Muscle of leg (tissue), 16 donors: ENCODE measurements at places on chromosomes 7 and 10. TPM values are rescaled to one million over a fixed set of nuclear protein-coding genes. Genes with fewer than 3 reads are reported as not detected.

CALD1 gene
- total RNA-seq = 79.3 TPM

TCERG1L gene
- 0.04 TPM for total RNA-seq

CPEB3 gene
- 2.0 TPM for total RNA-seq

TUBAL3 gene
- total RNA-seq = 0.09 TPM

OR2A7 gene
- total RNA-seq = 0.44 TPM

DNA sequence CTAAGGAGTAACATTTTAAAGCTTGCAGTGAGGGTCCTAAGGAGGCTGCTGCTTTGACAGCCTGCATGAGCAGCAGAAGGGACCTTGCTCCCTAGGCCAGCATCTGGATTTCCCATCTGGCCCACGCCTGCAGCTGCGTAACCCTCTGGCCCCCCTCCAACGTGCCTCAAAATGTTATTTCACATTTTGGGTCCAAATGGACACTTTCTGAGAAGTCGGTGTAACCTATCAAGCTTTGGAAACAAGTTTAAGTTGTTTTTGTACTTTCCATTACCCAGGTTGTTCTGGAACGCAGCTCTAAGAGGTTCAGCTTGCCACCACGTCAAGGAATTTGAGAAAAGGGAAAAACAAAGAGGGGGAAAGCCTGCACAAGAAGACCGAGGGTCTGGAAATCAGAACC lies 338.3 kb downstream of the KCNMA1 start:
- H3K27ac ChIP-seq = peak overlapping the region; percentile 78
- no peaks in the 10 kb centered on the region for H3K36me3 ChIP-seq
- no peaks in the 10 kb centered on the region for H3K27me3 ChIP-seq
- DNase-seq = peak; percentile 88
- H3K4me3 ChIP-seq = no peak overlapping the region

DNA sequence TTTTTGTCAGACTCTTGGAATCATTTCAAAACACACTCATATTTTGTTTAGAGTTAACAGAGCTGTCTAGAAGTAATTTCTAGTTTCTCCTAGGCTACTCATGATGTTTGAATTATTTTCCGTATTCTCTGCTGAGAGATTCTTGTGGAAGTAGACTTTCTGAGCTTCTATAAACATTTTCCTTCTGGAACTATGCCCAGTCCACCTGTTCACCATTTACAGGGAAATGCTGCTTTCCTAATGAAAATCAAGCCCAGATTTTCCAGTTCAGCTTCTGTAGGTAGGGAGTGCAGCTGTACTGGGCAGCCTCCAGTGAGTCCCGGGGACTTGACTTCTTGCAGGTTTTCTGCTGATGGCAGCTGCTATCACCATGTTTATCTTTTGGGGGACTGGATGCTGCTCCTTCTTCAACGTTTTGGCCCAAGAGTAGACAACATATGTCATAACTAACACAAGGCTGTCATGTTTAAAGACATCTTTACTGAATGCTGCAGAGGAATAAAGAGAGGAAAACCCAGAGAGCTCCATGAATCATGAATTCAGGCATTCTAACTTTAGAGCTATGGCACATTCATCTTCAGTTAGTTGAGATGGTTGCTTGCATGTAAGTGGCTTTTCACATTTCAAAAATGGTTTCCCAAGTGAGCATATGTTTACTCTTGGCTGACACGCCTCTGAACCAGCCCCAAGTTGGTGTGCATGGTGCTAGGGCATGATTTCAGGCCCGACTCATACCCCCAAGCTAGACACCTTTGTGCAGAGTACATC lies 85.6 kb downstream of the SDK1 start:
- H3K27me3 ChIP-seq = no peaks in the 10 kb centered on the region
- no peak overlapping the region for H3K27ac ChIP-seq
- DNase-seq = no peak

DNA sequence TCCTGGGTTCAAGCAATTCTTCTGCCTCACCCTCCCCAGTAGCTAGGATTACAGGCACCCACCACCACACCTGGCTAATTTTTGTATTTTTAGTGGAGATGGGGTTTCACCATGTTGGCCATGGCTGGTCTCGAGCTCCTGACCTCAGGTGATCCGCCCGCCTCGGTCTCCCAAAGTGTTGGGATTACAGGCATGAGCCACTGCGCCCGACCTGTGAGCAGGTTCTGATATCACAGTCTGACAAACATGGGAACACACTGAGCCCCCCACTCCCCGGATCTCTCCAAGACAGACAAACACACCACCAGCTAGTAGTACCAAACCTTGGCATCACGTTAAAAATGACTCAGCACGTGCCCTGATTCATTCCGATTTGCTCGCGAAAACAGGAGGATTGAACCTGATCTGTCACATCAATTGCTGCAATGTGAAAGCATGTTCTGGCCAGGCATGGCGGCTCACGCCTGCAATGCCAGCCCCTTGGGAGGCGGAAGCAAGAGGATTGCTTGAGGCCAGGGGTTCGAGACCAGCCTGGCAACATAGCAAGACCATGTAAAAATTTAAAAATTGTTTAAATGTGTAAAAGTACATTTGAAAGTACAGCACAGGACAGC lies 106.5 kb downstream of the SMURF1 start:
- H3K4me1 ChIP-seq = peaks cover 5% of the 10 kb centered on the region
- no peak overlapping the region for H3K27ac ChIP-seq
- H3K36me3 ChIP-seq = peaks cover 88% of the 10 kb centered on the region
- no peak for DNase-seq
- no peaks in the 10 kb centered on the region for H3K27me3 ChIP-seq

- H3K4me1 ChIP-seq = no peaks in the 10 kb centered on the region
- no peak overlapping the region for H3K27ac ChIP-seq
- no peak for DNase-seq
- no peaks in the 10 kb centered on the region for H3K36me3 ChIP-seq
- no peak overlapping the region for H3K4me3 ChIP-seq
These were observed 92.6 kb downstream of the DGKI start for GRCh38 chr7:137753948-137754851.

DNA sequence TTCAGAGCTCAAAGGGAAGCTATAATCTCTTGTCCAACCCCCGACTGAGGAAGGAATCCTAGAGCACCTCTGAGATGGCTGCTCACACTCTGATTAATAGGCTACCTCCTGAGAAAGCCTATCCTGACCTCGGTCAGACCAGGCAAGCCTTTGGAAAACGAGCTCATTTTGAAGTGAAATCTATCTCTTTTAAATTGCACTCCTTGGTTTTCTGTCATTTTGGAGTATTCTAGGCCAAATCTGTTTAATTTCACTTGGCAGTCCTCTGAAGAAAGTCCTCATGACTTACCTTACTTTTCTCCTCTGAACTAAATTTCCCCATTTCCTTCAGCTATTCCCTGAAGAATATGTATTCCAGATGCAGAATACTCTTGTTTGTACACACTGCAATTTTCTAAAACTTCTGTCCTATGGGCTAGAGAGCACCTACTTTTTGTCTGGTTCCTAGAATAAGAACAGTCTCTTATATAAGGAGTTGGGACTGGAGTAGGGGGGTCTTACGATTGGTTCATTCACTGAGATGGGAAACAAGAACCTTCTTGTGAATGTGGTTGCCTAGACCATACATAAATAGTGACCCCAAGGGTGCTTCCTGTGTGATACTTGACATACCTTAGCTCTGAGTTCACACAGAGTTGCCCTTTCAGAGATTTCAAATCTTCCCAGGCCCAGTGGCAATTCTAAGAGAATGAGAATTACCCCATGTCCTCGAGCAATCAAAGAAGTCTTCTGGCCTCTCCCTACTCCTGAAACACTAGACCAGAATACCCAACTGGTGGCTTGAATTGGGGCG lies 31.9 kb upstream of the HPS1 start:
- no peak for DNase-seq
- no peak overlapping the region for H3K27ac ChIP-seq
- H3K36me3 ChIP-seq = no peaks in the 10 kb centered on the region
- H3K4me3 ChIP-seq = no peak overlapping the region

- H3K4me3 ChIP-seq = no peak overlapping the region
- H3K27me3 ChIP-seq = no peaks in the 10 kb centered on the region
- H3K27ac ChIP-seq = no peak overlapping the region
- no peaks in the 10 kb centered on the region for H3K4me1 ChIP-seq
- H3K36me3 ChIP-seq = peaks cover 5% of the 10 kb centered on the region
- DNase-seq = no peak
These were observed 31.2 kb upstream of the UMAD1 start for GRCh38 chr7:7609330-7609729.

DNA sequence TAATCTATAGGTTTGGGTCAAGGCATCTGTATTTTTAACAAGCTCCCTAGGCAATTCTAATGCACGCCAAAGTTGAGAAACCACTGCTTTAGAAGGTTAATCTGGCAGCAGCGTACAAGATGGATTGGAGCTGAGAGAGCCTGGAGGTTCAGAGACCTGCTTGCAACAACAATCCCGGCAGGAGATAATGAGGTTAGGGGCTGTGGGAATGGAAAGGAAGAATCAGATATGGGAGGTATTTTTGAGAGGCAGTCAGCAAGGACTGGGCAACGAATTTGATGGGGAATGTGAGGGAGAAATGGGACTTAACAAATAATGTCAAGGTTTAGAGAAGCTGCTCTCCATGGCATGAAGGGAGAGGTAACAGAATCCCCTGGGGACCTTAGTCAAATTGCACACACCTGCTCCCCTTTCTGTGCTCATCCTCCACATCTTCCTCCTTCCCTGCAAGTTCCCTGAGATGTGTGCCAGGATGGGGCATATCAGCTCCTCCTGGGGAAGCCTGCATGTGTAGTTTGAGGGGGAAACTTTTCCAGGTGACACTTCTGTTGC lies 731.0 kb upstream of the GALNT17 start:
- no peak for DNase-seq
- no peaks in the 10 kb centered on the region for H3K4me1 ChIP-seq
- no peaks in the 10 kb centered on the region for H3K36me3 ChIP-seq
- H3K27ac ChIP-seq = no peak overlapping the region

DNA sequence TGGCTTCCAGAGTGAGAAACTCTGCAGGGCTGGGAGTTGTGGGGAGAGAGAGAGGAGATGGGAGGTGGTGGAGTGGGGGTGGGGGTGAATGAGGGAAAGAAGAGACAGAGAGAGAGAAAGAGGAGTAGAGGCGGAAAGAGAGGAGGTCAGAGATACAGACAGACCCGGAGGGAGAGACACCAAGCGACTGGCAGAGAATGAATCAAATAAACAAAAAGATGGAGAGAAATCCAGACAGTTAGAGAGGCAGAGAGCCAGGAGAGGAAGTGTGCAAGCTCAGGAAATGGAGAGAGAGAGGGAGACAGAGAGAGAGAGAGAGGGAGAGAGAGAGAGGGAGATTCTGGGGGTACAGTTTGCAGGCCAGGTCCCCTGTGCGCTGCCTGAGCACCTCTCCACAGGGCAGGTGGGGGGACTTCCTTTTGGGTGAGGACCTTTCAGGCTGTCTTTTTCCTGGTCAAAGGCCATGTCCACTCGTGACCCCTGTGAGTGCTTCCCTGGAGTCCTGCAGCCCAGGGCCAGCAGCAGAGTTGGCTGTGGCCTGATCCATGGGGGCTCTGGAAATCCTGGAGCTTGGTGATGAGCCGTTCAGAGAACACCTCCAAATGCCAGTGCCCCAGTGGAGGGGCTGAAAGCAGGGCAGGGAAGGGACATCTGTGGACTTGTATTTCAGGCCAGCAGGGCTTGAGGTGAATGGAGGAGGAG lies 25.0 kb upstream of the PCBD1 start:
- H3K27ac ChIP-seq = no peak overlapping the region
- DNase-seq = peak; percentile 62
- no peaks in the 10 kb centered on the region for H3K36me3 ChIP-seq

DNA sequence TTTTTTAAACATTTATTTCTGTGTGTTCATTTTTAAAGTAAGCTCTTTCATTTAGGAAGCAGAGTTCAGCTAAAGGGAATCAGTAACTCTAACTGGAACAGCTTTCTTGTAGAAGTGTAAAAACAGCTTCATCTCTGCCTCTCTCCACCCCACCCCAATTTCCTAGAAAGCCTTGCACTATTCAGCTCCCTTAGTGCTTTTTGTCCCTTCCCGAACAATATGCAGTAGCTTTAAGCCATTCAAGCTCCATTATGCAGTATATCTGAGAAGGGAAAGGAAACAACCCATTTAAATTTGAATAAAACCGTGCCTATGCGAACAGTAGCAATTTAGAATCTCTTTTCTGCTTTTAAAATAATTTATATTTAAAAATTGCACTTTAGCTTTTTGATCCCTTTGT lies 134.5 kb downstream of the TRIL start:
- no peak overlapping the region for H3K27ac ChIP-seq
- no peaks in the 10 kb centered on the region for H3K27me3 ChIP-seq
- no peak for DNase-seq
- H3K36me3 ChIP-seq = peaks cover 22% of the 10 kb centered on the region
- no peaks in the 10 kb centered on the region for H3K4me1 ChIP-seq

UTF1 gene
- total RNA-seq = not detected

TRIP6 gene
- total RNA-seq = 31.7 TPM

DNA sequence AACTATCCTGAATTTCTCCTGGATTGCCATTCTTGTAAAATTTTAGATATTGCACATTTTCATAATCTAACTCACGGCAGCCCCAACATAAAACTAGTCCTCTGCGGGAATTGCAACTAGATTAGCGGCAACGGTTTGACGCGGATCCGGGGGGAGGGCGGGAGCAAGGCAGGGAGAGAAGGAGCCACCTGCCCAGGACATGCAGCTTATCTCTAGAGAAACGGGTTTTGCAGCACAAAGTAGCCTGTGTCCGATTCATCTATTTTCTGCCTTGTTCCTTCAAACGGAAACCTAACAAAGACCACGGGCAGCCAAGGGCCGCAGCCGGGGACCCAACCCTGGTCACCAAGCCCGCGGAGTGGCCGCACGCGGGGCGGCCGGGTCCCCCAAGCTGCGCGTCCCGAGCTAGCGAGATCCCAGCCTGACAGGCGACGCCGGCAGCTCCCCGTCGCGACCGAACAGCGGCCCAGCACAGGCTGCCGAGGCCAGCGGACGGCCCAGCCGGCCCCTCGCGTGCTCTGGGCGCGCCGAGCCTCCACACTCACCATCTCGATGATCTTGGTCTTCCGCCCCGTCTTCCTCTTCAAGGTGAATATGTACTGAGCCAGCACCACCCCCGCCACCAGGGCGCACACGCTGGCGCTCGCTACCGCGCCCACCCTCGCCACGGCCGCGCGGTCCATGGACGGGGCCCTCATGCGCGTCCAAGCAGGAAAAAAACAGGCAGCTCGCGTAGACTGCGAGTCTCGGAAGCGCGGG lies at the start of gene NT5C3A:
TSS of gene NT5C3A (minus strand) at position 754 of the 759 bp plus-strand sequence. CDS start at position 683, 71 bp downstream.
- DNase-seq = peak; percentile 49
- no peaks in the 10 kb centered on the region for H3K27me3 ChIP-seq
- no peaks in the 10 kb centered on the region for H3K36me3 ChIP-seq
